ENCODE measurements at places on chromosomes 4 and X.

DNA sequence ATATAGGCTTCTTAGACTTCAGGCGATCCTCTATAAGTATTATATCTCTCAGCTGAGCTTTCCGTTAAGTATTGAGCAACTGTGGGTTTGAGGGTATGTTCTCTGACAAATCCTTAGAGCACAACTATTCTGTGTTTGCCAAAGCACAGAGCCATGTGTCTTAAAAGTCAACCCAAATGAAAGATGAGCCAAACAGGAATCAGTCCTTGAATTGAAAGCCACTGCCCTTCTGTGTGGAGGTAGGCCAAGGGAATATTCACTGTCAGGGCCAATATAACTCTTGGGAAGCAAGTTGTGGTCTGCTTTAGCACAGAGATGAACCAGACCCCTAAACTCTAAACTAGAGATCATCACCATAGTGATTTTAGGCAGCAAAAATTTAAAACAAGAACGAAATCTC is 164.0 kb downstream of the STAG2 start:
- no peaks in the 10 kb centered on the region for H3K36me3 ChIP-seq
- DNase-seq: no peak
- H3K4me3 ChIP-seq: no peak overlapping the region
- no peaks in the 10 kb centered on the region for H3K27me3 ChIP-seq
- H3K4me1 ChIP-seq: no peaks in the 10 kb centered on the region
- H3K27ac ChIP-seq: no peak overlapping the region

GRCh38 chrX:78687586-78687985 is 28.5 kb upstream of the RTL3 start:
- no peak for DNase-seq
- no peaks in the 10 kb centered on the region for H3K36me3 ChIP-seq
- no peak overlapping the region for H3K27ac ChIP-seq
- peak overlapping the region; percentile 41 for H3K4me3 ChIP-seq
- H3K4me1 ChIP-seq: peaks cover 2% of the 10 kb centered on the region
- no peaks in the 10 kb centered on the region for H3K27me3 ChIP-seq

GRCh38 chr4:140374130-140374477 is 658 bp downstream of the SCOC start:
- H3K36me3 ChIP-seq: no peaks in the 10 kb centered on the region
- H3K27me3 ChIP-seq: no peaks in the 10 kb centered on the region
- no peak for DNase-seq
- H3K27ac ChIP-seq: no peak overlapping the region

GRCh38 chr4:147590249-147590920 is 26.8 kb upstream of the TMEM184C start:
- no peak overlapping the region for H3K27ac ChIP-seq
- no peak for DNase-seq
- peaks cover 3% of the 10 kb centered on the region for H3K4me1 ChIP-seq

DNA sequence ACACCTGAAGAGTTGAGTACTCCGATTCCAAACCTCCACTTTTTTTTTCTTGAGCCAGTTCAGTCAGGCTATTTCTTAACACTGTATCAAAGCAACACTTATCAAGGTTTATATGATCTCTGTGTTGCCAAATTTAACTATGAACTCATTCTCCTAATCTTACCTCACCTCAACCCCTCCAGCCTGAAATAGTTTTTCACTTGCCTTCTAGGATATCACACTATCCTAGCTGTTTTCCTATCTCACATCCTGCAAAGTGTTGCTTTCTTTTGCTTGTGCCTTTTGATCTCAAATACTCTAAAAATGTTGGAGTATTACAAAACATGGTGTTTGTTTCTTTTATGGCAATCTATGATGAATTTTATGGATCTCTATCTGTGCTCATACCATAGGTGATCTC is 415.0 kb downstream of the CFAP47 start:
- DNase-seq: no peak
- H3K36me3 ChIP-seq: no peaks in the 10 kb centered on the region
- H3K27me3 ChIP-seq: no peaks in the 10 kb centered on the region

GRCh38 chr4:37383579-37384229 is 139.2 kb downstream of the NWD2 start:
- H3K36me3 ChIP-seq: no peaks in the 10 kb centered on the region
- H3K4me1 ChIP-seq: no peaks in the 10 kb centered on the region
- H3K4me3 ChIP-seq: no peak overlapping the region
- no peak overlapping the region for H3K27ac ChIP-seq
- DNase-seq: no peak
- H3K27me3 ChIP-seq: peaks cover 17% of the 10 kb centered on the region
